ENCODE measurements at places on chromosomes 4 and X.

DNA sequence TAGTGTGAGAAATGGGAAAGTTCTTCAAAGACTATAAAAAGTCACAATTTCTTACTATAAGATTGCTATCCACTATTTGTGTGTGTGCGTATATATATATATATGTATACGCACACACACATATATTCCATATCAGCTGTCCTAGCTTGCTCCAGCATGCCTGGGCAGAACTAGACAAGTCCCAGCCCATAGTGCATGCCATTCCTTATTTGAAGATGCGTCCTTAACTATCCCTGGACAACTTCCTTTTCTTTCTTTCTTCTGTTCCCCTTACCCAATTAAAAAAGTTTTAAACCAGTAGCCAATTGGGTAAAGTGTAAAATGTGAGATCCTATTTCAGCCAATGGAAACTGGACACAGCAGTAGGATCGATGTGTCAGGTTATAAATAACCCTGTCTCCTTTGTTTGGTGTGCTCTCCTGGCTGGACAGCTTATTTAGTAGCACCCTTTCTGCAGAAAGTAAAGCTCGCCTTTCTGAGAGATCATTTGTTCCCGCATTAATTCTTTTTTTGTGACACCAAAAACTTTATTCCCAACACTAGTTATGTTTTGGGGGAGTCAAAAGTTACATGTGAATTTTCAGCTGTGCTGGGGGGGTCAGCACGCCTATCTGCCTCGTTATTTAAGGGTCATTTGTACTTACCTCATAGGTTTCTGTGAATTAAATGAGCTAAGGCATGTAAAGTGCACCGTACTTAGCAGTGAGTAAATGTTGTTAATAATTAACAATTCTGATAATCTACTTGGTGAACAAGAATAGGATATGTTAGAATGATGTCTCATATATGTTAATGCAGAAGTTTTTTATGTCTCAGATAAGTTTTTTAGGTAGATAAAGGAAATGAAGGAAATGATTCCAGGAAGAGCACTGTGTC, 40.9 kb downstream of the KDM6A start:
- DNase-seq = no peak

- no peak for DNase-seq
Measured at GRCh38 chrX:150361777-150362351, 1.3 kb upstream of the MAMLD1 start.

- no peak for DNase-seq
Measured at GRCh38 chrX:13652287-13652793, 601 bp upstream of the TCEANC start.

DNA sequence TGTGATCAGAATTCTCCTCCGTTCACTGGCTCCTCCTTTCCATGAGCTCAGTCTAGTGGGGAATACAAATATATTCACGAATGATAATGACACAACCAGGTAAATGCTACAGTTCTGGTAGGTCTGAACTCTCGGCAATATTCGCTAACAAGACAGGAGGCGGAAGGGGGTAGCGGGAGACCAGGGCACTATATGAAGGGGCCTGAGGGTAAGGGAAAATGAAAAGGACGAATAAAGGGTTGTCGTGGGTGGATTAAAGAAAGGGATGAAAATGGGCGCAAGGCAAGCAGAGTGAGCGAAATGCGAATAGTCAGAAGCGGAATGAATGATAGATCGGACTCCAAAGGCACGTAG, 743 bp downstream of the NKAP start:
- DNase-seq = no peak

GRCh38 chrX:149004936-149005335, 500.2 kb downstream of the IDS start:
- DNase-seq = no peak

DNA sequence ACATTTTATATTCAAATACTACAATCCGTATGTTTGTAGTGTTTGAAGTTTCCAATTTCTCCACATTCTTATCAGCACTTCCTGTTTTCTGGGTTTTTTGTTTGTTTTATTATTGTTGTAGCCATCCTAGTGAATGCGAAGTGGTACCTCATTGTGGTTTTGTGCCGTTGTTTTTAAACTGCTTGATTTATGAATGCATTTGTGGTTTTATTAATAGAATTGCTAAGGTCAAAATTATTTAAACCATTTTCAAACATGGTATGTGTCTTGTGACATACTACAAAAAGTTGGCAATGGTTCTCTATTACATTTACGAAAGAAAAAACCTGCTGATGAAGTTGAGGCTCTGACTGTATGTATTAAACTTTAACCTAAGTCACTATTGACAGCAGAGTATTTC, 780.0 kb upstream of the MAGEB2 start:
- no peak for DNase-seq

- DNase-seq = no peak
Measured at GRCh38 chr4:124015766-124016165, 619.2 kb downstream of the SPRY1 start.

DNA sequence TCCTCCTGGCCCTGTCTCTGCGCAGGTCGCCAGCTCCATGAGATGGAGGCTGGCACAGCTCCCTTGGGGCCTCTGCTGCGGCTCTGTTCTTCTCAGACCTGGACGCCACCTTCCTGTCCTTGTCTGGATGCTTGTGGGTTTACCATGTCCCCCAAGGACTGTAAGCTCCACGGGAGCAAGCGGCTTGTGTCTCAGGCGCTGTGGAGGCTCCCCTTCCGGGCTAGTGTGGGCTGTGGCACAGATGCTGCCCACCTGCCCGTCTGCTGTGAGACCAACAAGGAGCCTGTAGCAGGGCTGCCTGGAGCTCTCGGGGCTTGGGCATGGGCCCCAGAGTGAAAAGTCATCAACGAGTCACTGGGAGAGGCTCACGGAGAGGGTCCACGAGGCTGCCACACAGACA, 25.2 kb downstream of the NAT8L start:
- DNase-seq = no peak

DNA sequence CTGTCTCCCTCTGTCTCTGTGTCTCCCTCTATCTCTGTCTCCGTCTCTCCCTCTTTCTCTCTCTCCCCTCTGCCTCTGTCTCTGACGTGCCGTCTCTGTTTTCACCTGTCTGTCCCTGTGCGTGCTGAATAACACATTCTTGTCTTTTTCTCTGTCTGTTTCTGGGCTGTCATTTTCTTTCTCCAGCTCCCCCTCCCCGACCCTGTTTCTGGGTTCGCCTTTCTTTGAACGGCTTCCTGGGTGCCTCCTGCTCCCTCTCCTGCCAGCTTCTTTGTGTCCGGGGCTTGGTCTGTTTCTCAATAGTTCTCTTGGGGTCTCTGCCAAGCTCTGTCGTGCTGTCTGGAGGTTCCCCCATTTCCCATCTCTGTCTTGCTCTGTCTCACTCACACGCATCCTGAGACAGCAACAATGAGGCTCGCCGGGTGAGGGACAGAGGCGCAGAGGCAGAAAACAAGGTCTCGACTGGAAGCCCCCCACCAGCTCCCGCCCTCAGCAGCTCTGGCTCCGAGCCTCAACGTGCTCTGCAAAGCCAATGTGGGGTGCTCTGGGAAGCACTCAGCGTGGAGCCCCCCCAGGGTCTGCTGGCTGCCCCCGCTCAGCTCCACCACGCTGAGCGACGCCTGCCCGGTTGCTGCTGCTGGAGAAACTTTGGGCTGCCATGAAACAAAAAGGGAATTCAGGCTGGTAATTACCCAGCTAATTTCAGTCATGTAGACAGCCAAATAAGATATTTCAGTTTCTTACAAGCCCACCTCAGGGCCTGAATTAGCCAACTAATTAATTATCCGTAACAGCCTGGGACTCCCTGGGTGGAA, 3.4 kb downstream of the CPLX1 start:
- no peak for DNase-seq

GRCh38 chr4:165248102-165248501, 40.7 kb downstream of the KLHL2 start:
- no peak for DNase-seq

DNA sequence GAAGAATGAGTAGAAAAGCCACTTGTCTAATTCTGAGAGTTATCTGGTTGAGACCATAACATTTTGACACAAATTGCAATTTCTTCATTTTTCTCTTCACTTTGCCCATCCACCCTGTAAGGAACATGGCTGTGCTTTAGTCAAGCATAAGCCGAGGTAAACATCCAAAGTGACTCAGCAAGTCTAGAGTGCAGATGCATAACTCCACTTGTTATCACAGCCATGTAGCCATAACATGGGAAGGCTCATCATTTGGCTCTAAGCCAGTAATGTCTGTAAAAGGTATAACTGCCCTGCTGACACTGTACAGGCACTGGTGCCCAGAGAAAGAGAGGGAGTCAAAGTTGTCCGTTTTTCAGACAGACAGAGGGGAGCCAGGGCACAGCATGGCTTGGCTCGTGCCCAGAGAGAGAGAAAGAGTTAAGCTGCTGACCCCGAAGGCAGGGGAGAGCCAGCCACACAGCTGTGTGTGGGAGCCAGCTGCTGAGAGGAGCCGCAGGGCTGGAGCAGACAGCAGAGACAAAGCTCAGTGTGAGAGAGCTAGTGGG, 76.9 kb upstream of the EXOC1L start:
- DNase-seq = peak; percentile 34

DNA sequence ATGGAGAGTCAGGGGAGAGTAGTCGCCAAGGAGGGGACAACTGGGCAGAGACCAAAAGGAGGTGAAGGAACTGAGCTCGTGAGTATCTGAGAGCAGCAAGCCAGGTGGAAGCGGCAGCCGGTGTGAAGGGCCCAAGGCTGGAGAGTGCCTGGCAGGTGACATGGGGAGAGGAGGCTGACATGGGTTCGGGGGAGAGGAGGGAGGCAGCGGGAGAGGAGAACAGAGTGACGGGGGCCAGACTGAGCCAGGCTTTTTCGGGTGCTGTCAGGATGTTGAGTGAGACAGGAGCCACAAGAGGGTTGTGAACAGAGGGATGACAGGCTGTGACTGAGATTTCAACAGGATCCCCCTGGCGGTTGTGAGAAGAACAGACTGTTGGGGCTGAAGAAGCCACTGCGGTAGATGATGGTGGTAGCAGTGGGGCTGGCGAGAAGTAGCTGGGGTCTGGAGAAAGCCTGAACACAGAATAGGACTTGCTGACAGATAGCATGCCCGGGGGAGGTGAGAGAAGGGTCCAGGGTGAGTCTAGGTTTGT, 5.7 kb downstream of the ELK1 start:
- no peak for DNase-seq

DNA sequence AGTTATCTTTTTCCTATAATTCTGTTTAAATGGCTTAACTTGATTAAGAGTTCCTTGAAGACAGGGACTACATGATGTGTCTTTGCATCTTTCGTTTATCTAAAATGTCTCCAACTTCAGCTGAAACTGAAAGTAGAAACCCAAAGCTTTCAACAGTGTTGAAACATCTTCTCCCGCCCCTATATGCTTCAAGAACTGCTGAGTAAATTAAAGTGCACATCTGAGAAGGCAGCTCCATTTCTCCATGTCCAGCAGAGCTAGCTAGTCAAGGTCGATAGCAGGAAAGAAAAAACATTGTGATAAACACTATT, 185.7 kb upstream of the TBL1X start:
- DNase-seq = no peak
